ENCODE measurements at places on chromosomes 2 and 18. TPM values are rescaled to one million over a fixed set of nuclear protein-coding genes. Genes with fewer than 3 reads are reported as not detected.

DNA sequence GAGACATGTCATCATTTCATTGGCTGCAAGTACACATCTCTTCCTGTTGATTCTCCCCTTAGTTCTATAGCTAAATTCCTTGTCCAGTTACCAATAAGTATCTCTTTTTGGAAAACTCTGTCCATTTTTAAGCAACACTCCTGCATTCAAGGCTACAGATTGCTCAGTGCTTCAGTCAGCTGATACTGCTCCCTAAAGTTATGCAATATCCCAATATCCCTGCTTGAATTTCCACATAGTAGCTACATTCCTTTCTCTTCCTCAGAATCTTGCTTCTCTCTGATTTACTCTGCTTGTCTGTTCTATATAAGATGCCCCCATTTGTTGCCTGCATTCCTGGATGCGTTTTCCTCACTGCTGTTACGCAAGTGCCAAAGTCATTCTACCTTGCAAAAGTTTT is 109.8 kb downstream of the PARD3B start:
- DNase-seq: no peak

LIPT1 gene
- total RNA-seq: 7.2 TPM

- no peak for DNase-seq
Observed at GRCh38 chr2:44351088-44351487, 10.2 kb downstream of the PREPL start.

GRCh38 chr2:174807931-174808330 is 43.7 kb upstream of the CHRNA1 start:
- no peak for DNase-seq

COL5A2 gene
- total RNA-seq: 1,017 TPM

DNA sequence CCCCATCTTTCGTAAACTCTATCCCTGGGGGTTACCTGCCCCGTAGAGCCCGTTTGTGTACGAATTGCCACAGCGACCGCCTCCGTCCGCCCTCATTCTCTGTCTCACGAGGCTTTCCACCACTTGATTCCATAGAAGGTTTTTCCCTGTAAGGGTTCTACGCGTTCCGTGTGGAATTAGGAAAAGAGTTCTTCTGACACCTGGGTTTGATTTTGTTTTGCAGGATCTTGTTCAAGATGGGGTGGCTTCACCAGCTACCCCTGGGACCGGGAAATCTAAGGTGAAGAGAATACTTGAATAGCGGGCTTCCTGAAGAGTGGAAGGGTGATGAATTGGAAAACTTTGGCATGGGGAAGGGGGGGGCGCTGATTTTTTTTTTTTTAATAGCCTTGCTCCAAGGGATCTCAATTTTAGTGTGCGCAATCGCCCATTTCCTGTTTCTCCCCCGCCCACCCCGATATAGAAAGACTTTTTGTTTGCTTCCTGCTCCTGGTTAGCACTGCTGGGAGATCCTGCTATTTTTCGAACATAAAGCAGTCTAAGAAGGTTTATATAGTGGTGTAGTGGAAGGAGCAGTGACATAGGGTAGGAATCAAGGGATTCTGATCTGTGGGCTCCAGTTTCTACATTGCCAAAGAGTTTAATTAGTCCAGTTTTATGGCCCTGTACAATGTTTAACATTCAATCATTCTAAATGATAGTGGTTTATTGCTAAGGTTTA is 564 bp downstream of the GCC2 start:
- DNase-seq: peak; percentile 52

- no peak for DNase-seq
Observed at GRCh38 chr18:64202863-64203262, 54.0 kb upstream of the LINC00305 start.

GRCh38 chr18:3725115-3725514 is 275.1 kb downstream of the TGIF1 start:
- DNase-seq: no peak

- peak; percentile 80 for DNase-seq
Observed at GRCh38 chr2:29281086-29281915, 166.1 kb downstream of the CLIP4 start.

Data from A172 (cell line).